NCI-H1105 (cell line): ENCODE measurements at places on chromosomes 4 and X.
A peak's percentile ranks its signal among the peaks of the same experiment; 100 is the strongest.

DNA sequence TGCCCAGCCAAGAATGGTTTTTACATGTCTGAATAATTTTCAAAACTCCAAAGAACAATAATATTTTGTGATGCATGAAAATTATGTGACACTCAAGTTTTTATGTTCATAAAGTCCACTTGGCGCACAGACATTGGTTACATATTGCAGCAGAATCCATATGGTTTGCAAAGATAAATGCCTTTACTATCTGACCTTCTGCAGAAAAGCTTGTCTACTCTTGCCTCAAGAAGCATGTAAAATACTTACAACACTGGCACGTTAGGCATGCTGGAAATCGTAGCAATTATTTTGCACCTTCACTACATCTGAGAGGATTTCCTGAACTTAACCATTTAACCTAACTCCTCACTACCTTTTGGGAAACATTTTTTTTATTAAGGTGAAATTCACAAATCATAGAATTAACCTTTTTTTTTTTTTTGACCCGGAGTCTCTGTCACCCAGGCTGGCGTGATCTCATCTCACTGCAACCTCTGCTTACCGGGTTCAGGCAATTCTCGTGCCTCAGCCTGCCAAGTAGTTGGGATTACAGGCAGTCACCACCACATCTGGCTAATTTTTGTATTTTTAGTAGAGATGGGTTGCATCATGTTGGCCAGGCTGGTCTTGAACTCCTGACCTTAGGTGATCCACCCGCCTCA lies 3.5 kb upstream of the XG start:
- no peak for DNase-seq

DNA sequence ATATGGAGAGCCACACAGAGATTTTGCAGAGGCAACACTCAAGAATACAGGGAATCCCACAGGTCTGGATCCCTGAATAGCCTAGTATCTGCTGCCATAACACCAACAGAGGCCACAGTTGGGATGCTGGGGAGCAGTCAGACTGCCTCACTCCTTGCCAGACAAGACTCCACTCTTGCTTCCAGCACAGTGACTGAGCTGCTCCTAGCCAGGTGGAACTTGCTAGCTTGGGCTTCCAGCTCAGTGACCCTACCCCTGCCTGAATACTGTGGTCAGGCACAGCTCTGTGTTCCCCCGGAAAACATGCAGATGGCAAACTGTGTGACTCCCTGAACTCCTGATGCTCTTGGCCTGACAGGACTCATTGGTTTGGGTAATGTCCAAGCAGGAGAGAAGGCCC lies 251.8 kb downstream of the KCTD8 start:
- DNase-seq: no peak

GRCh38 chr4:6944301-6945051 lies 34.9 kb downstream of the TBC1D14 start:
- no peak for DNase-seq

DNA sequence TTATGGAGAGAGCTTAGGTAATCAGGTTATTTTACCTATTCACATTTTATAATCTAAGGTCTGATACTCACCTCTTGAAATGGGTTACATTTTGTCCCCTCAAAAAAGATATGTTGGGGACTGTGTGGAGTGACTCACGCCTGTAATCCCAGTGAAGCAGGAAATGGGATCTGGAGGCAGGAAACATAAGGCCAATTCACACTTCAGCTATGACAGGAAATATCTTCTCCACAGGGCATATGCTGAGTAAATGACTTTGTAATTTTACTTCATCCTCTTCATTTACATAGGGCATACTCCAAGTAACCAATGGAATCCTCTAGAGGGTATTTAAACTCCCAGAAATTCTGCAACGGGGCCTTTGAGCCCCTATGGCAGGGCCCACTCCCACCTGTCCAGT lies 54.8 kb upstream of the ZMAT1 start:
- DNase-seq: no peak

GRCh38 chrX:119008110-119008744 lies 33.8 kb downstream of the LONRF3 start:
- DNase-seq: peak; percentile 10

DNA sequence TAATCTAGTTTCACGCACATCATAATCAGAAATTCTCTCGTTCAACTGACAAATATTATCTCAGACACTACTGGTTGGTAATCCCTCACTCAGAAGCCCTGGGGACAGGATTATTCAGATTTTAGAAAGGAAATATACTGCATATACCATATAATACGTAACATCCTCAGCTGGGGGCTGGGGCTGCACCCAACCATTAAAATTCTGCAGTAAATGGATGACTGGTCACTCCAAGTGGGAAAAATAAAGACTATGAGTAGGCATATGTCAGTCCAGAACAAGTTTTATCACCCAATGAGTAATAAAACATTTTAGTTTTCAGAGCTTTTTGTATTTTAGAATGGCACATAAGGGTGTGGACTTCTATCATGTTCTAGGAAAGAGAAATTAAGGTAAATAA lies 121.7 kb upstream of the MAP3K15 start:
- DNase-seq: no peak

DNA sequence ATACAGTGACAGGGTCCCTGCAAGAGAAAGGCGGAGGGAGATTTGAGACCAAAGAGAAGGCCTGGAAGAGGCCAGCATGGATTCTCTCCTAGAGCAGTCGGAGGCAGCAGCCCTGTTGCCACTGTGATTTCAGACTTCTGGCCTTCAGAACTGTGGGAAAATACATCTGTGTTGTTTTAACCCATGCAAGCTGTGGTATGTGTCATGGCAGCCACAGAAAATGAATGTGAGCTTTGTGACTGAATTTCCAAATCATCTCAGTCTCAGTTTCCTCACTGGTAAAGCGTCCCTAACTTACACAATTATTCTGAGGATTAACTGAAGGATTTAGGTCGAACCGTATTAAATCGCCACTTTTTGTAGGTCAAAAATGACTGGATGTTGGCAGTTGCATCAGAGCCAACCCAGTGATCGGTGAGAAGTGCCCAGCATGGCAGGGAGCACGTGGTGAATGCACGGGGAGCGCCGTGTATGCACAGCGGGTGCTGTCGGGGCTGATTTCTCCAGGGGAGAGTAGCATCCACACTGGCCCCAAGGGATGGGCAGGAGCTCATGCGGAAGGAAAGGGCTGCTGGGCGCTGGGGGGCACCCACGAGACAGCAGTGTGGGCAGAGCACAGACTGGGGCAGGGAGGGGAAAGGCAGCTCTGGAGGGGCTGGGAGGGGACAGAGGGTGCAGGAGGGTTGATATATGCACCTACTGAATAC lies 23.8 kb upstream of the NSG1 start:
- DNase-seq: no peak

- DNase-seq: no peak
These were observed 249.1 kb downstream of the DCLK2 start for GRCh38 chr4:150327262-150327780.

DNA sequence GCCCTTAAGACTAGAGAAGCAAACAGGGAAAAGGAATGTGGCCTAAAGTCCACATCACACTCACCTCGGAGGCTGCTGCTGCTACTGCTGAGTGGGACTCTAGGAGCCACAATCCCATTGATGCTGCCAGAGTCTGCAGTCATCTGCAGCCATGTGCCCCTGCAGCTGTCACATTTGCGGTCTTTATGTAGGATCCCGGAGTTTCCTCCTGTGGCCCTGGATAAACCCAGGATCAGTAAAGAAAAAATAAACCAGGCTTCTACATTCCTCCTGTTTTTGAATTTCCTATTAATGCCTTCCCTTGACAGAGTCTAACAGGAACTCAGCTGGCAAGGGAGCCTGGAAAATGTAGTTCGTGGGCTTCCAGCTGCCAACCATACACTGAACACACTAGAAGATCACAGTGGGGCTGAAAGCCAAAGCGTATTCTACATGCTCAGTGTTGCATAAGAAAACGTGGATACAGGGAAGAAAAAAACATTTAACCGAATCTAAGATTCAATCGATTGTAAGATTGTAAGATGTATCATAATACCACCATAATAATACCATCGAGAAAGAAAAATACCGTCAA lies 10.3 kb upstream of the PHEX start:
- no peak for DNase-seq

- no peak for DNase-seq
These were observed 82.5 kb downstream of the TIGD2 start for GRCh38 chr4:89193843-89194242.

DNA sequence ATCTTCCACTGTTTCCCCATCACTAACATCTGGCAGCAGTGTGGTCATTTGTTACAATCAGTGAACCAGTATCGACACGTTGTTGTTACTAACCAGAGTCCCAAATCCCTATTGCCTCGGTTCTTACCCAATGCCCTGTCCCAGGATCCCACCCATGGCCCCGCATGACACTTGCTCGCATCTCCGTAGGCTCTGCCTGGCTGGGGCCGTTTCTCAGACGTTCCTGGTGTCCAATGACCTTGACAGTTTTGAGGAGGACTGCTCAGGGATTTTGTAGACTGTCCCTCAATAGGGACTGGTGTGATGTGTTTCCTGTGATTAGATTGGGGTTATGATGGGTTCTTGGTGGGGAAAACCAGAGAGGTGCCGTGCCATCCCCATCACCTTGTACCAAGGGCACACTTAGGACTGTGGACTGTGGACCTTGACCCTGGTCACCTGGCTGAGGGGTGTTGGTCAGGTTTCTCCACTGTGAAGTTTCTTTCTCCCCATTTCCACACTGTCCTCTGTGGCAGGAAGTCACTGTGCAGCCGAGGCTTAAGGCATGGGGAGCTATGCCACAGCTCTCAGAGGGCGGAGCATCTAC lies 108.4 kb downstream of the ADRA2C start:
- no peak for DNase-seq

DNA sequence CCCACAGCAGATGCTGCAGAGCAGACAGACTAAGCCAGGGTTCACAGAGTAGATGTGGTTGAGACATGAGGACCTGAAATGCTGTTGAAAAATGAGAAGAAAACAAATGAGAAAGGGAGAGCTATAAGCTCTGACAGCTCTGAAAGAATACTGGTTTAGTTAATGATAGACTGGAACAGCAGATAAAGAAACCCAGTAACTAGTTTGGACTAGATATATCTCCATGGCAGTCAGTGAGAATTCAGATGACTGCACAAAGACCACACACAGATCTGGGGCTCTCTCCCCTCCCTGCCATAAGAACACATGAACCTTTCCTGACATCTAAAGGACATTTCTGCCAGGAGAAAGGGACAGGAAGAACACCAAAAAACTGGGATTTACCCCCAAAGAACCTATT lies 8.2 kb downstream of the NAA11 start:
- no peak for DNase-seq

DNA sequence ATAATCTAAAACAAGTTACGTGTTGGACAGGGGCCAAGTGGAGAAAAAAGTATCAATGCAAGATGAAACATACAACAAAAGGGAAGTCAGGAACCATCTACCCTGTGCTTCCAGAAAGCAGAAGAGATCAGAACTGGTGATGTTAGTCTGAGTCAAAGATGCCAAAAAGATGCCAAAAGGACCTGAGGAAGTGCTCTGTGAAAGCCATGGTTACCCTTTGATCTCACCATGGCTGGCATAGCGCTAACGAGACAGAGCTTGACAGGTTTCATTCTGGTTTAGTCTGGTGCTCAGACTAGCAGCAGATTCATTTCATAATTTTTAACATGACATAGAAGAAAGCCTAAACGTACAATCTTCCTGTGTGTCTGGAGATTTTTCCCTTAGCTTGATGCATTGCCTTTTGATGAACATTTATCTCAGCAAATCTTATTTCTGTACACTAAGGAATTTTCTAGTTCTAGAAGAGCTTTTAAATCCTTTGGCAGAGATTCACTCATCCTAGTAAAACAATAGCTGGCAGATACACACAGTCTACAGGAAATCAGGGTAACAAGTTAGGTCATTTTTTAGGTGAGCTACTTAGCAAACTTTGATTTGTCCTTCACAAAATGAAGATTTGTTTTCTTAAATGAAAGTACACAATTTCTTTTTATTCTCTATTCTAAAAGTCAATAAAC lies 87.7 kb downstream of the COL25A1 start:
- DNase-seq: no peak

- DNase-seq: no peak
These were observed 122.3 kb upstream of the TACR3 start for GRCh38 chr4:103842076-103842475.

- no peak for DNase-seq
These were observed 65.3 kb downstream of the PALLD start for GRCh38 chr4:168562041-168562571.

GRCh38 chr4:186081202-186081807 lies 12.3 kb downstream of the TLR3 start:
- DNase-seq: no peak

GRCh38 chr4:20538905-20539304 lies 161.4 kb upstream of the PACRGL start:
- no peak for DNase-seq

DNA sequence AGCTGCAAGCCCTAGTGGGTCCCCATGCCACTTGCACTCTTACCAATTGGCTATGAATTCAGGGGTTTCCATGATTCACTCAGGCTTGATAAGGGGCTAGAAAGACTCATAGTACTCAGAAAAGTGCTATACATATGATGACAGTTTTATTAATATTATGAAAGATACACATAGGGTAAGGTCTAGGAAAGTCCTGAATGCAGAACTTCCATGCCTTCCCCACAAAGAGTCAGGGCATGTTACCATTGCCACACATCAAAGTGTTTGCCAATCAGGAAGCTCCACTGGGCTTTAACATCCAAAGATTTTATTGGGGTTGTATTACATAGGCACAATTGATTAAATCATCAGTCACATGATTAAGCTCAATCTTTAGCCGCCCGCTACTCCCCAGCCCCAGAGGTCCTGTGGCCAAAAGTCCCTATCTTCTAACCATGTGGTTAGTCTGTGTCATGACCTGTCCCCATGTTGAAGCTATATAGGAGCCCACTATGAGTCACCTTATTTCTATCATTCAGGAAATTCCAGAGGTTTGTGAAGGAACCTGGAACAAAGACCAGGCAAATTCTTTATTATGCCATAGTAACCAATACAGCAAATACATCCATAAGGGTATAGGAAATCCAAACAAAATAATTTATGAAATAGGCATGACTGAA lies 635.6 kb downstream of the STPG2 start:
- no peak for DNase-seq

- peak; percentile 85 for DNase-seq
These were observed 69.1 kb downstream of the PSAPL1 start for GRCh38 chr4:7365462-7366179.

GRCh38 chrX:39201305-39201990 lies 400.2 kb downstream of the MID1IP1 start:
- no peak for DNase-seq

GRCh38 chrX:39814391-39814790 lies 283.4 kb downstream of the BCOR start:
- no peak for DNase-seq

GRCh38 chr4:6750286-6751221 lies 32.0 kb upstream of the KIAA0232 start:
- no peak for DNase-seq

- DNase-seq: no peak
These were observed 1002.5 kb upstream of the INTU start for GRCh38 chr4:126630230-126630629.

GRCh38 chrX:81729269-81729777 lies 527.4 kb downstream of the SH3BGRL start:
- no peak for DNase-seq

GRCh38 chr4:145099653-145100052 lies 1.5 kb downstream of the ABCE1 start:
- no peak for DNase-seq
